Fibroblast of mammary gland (primary cell): ENCODE measurements at places on chromosomes 6 and 20.

DNA sequence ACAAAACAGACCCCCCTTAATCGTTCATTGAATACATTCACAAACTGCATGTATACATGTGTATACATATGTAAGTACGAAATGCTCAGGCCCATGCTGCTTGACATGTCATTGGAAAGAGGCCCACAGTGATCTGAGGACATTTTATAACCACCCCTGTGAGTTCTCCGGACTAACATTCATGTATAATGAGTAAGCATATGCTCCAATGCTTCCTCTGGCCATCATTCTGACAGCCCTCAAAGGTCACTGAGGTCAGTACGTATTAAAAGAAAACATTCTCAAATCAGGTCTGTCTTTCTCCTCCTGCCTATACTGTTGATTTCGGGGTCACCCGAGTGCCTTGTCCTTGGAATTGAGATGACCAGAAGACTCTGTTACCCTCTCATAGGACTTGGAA lies 54.9 kb downstream of the TENT5A start:
- DNase-seq, result peak; percentile 59

- peak; percentile 82 for DNase-seq
Observed at GRCh38 chr6:116682334-116682712, 1.3 kb downstream of the KPNA5 start.

DNA sequence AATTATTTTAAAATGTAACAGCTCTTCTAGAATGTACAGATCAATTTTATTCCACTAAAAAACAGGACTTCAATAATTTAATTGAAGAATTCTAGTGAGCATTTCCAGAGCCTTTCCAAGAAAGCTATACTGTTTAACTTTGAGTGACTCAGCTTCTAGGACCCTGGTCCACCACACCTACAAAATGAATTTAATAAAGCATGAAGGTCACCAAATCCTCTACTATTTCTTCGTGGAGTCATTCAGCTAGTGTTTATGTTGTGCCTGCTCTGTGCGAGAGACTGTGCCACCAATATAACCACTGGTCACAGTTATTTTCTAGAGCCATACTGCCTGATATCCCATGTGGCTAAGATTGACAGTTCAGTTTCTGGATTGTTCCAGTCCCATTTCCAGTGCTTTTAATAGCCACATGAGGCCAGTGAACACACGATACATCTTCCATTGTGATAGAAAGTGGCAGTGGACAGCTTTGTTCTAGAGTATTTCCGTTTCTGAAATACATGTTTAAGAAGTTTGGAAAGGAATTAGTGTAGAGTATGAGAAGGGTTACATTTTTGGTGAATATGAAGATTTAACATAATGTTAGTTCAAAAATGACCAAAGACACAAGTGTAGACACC lies 160.7 kb downstream of the MTHFD1L start:
- DNase-seq, result no peak

- peak; percentile 72 for DNase-seq
Observed at GRCh38 chr6:45710304-45710821, 305.3 kb downstream of the CLIC5 start.

- DNase-seq, result no peak
Observed at GRCh38 chr6:124459268-124459667, 503.0 kb upstream of the RNF217 start.

DNA sequence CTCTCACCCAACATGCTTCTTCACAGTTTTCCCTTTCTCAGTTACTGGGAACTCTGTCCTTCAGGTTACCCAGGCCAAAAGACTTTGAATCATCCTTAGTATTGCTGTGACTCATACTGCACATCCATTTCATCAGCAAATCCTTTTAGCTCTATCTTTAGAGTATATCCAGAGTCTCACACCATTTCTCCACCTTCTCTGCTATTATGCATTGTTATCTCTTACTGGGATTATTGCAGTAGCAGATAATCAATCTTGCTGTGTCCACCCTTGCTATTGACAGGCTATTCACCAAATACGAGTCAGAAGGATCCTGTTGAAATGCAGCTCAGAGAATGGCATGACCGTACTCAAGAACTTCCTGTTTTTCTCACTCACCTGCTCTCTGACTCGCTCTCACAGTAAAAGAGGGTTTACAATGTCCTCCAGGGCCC lies 57.3 kb downstream of the BCKDHB start:
- DNase-seq, result peak; percentile 87

GRCh38 chr20:49398401-49399144 lies 83.9 kb downstream of the KCNB1 start:
- DNase-seq, result no peak
